Activated CD8-positive, alpha-beta memory T cell treated with anti-CD3 and anti-CD28 coated beads for 1 hour (primary cell): ENCODE measurements at places on chromosomes 5 and 9.

- no peak for DNase-seq
Measured at GRCh38 chr9:129030191-129030590, 2.1 kb upstream of the SH3GLB2 start.

DNA sequence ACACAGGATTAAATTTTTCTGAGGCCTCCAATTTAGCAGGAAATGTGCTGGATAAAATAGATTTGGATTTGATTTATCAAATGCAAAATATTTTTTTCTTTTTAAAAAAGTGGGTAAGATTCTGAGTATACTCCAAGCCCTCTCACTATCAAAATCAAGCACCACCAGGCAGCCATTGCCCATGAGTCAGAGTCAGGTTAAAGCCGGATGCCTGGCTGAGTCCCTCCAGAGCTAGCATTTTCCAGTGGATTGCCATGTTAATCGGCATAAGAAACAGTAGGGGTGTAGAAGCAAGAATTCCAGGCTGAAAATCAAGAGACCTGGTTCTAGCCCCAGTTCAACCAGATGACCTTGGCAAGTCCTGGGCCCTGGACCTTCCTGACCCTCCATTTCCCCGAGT, 85.3 kb downstream of the FAM114A2 start:
- DNase-seq: no peak

GRCh38 chr5:103010168-103010567, 109.8 kb downstream of the GIN1 start:
- DNase-seq: no peak

- DNase-seq: peak; percentile 2
Measured at GRCh38 chr5:134846641-134846960, 833 bp downstream of the C5orf24 start.

- no peak for DNase-seq
Measured at GRCh38 chr9:36328798-36329411, 70.7 kb upstream of the GNE start.
